SK-N-SH (cell line): ENCODE measurements at places on chromosomes 7 and 10. TPM values are rescaled to one million over a fixed set of nuclear protein-coding genes. Genes with fewer than 3 reads are reported as not detected.
A peak's percentile ranks its signal among the peaks of the same experiment; 100 is the strongest.

The MEOX2 gene
- polyA plus RNA-seq: not detected in 2 replicates

The CALD1 gene
- 299 and 303 TPM in 2 replicates for polyA plus RNA-seq

The AQP1 gene
- polyA plus RNA-seq: 1.7 and 2.4 TPM in 2 replicates

DNA sequence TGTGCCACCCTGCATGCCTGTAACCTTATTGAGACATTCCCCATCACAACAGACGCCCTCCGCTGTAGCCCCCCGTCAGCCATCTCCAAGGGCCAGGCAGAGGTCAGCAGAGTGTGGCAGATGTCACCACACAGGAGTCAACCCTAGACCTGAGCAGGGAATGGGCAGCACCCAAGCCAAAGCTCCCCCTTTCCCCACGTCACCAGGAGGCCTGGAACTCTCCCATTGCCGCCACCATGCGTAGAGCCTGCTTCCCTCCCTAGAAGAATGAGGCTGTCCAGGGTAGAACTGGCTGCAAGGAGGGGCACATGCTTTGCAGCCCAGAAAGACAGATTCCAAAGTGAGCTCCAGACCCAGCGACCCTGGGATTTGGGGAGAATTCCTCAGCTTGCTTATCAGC, 342.9 kb downstream of the TNS3 start:
- DNase-seq: no peak

DNA sequence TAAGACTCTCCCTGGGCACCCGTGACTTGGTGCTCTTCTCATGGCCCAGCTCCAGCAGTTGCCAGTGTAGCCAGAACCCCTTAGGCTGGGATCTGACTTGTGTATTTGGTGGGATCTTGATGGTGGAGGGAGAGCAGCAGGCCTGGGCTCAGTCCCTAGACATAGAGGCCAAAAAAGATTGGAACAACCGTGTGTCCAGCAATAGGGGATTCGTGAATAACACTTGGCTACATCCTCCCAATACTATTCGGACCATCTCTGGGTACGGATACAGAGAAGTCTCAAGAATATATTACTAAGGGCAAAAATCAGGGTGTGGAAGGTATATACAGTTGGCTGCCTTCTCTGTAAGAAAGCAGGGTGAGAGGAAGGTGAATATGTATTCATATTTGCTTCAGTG, 17.2 kb downstream of the RBM20 start:
- DNase-seq: no peak

DNA sequence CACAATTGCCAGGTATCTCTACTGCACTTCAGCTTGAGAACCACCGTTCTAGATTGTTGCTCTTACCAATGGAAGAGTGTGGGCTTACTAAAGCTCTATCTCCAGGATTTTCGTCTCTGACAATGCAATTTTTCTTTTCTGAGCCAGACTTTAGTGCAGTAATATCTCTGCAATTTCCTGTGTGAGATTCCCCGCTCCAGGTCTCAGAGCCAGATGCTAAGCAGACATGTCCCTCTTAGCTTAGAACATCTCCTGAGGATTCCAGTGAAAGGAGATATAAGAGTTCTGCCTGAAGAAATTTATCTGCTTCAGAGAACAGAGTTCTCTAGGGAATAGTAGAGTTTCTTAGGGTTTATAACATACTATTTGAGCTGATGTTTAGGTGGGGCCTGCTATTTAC, 82.0 kb downstream of the SND1 start:
- DNase-seq: no peak

- no peak for DNase-seq
Measured at GRCh38 chr10:110774069-110775019, 97.4 kb upstream of the PDCD4 start.

DNA sequence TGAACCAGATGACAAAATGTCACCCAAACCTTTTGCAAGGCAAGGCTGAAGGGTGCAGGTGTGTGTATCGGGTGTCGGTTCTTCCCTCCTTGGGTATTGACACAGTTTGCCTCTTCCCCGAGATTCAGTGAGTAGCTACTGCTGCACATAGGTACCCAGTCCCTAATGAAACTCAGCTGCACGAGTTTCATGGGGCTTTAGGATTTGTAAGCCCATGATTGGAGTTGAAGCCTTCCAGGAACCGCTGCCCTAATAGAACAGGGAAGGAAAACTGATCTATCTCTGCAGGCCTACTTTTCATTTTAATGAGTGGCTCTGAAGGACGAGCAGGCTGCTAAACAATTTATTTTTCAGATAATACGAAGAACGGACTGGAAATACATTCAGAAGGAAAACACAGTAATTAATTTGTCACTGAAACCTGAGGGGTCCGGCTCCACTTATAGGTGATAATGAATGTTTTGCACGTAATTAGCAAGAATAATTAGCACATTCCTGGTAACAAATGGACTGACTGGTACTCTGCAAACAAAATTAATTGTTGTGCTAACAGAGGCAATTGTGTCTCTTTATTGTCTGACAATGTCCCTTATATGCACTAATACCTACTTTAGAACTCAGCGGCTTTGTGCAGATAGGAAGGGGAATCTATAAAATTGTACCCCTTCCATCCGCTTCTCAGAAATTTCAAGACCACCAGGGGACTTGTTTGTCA, 49.6 kb upstream of the FZD8 start:
- DNase-seq: no peak

- DNase-seq: no peak
Measured at GRCh38 chr10:122516734-122517133, 43.8 kb upstream of the DMBT1 start.

- no peak for DNase-seq
Measured at GRCh38 chr7:142739923-142740492, 9.3 kb upstream of the PRSS1 start.

DNA sequence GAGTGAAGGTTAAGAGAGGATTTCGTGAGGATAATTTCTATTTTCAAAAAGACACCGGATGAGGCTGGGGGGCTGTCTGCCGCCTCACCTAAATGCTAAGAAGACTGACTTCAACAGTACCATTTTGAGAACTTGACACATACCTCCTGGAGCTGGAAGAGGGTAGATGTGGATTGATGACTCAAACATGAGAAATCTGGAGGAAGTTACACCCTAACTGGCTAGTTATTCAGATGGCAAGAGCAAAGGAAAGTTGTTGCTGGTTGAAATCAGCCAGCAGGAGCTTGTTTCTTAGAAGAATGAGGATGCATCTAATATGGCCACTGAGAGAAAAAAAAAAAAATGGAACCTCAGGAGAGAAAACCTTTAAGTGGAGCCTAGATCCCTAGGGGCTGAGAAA, 76.2 kb upstream of the KIAA1217 start:
- DNase-seq: no peak

- DNase-seq: no peak
Measured at GRCh38 chr10:125064681-125065492, 95.5 kb downstream of the CTBP2 start.

DNA sequence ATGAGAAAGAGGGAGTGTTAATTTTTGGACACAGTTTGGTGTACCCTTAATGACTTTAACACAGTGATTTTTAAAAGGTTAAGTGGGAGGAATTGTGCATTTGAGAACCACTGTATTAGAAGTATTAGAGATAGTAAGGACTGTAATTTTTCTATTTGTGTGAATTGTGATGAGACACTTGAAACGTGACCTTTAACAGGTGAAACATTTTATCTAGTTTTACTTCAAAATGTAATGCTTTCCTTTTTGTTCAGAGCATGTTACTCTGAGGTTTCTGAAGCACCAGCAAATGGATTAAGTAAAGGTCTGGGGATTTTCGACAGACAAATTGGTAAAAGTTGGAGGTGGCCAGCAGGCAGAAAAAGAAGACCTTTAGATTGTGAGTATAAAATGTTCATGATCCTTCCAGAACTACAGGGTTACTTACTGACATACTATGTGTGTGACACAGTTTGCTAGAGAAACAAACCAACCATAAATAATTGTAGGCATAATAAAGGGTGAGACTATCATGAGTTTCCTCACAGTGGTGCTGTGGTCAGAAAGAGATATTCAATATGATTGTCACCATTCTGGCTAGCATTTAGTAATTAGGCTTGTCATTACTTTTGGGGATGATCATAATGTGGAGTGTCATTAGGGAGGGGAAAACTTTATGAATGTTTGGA, 26.1 kb downstream of the LCOR start:
- DNase-seq: no peak

GRCh38 chr7:158302274-158303070, 285.2 kb downstream of the PTPRN2 start:
- DNase-seq: no peak

DNA sequence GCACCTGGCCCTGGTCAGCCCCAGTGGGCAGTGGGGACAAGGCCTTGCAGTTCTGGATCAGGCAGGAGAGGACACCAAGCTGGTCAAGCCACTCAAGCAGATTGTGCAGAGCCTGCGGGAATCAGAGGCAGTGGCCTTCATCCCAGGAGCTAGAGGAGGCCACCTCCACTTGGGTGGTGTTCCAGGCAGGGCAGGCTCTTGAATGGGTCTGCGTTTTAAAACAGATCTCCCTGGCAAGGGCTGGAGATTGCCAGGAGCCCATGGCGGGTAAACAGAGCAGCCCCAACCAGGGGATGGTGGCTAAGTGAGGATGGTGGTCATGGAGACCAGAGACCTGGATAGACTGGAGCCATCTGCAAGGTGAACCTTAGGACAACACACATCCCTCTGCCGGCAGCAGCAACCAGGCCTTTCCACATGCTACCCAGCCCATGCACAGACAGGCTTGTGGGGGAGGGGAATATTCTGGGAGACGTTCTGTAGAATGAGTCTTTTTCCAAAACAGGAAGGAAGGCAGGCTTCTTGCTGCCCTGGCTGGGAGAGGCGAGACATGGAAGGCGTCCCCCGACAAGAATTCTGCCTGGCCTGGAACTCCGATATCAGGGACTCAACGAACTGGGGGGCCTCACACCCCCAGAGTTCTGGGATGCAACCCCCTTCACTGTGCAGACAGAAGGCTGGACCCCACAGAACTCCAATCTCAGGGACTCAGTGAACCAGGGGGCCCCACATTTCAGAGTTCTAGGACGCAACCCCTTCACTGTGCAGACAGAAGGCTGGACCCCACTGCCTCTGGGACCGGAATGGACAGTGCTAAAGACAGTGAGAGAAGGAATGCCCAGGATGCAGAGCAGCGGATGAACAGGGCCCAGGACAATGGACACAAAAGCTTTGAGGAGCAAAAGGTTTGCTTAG, 264.8 kb downstream of the PTPRN2 start:
- DNase-seq: peak; percentile 17

DNA sequence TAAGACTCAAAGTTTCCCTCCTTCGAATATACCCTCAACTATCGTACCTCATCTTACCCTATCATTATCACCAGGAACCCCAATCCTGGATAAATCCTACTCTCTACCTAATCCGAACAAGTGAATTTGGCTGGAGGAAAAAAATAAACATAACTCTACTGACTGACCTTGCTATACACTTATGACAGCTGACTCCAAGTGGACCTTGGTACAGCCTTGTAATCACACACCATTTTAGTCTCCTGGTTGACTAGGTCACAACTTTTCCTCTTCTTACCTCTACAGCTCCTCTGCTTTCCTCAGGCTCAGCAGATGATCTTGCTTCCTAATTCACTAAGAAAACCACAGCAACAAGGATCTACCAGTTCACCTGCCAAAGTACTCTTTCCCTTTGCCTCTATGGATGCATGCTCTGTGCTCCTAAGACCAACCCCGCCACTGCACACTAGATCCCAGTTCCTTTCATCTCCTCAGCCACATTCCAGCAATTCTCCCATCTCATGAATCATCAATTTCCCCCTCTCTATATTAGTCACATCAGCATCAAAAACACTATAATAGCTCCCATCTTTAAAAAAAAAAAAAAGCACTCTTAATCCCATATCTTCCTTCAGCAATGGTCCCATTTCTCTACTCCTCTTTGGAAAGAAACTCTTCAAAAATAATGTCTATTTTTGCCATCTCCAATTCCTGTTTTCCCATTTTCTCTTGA, 35.5 kb downstream of the COA1 start:
- no peak for DNase-seq

DNA sequence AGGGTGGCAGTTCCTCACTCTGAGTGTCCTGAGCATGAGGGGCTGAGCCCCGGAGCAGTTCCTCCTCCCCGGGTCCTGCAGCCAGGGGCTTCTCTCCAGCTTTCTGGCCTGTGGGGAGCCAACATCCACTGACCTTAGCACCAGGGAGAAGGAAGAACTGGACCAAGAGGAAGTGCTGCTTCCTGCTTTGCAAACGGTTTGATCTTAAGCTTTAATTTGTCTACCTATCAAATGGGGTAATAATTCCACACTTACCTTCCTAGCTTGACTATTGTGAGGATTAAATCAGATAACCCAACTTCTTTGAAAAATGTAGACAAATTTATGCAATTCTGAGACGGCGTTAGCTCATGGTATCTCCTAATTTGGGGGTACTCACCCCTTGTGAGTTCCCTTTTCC, 2.0 kb downstream of the NOBOX start:
- no peak for DNase-seq

DNA sequence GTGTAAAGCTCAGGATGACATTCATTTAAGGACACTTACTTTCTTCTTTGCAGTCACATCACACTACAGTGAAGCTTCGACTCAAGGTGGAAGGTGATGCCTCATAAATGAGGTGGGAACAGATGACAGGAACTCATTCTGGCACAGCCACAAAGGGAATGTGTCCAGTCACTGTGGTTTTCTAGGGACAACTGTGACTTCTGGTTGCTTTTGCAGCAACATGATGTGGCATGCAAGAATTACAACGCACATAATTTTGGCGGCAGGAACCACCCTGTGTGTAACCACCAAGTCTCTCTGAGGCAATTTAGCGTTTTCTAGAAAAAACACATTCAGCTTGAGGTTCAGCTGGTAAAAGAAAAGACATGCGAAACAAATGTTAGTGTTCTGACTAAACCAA, 32.0 kb upstream of the FERD3L start:
- no peak for DNase-seq

DNA sequence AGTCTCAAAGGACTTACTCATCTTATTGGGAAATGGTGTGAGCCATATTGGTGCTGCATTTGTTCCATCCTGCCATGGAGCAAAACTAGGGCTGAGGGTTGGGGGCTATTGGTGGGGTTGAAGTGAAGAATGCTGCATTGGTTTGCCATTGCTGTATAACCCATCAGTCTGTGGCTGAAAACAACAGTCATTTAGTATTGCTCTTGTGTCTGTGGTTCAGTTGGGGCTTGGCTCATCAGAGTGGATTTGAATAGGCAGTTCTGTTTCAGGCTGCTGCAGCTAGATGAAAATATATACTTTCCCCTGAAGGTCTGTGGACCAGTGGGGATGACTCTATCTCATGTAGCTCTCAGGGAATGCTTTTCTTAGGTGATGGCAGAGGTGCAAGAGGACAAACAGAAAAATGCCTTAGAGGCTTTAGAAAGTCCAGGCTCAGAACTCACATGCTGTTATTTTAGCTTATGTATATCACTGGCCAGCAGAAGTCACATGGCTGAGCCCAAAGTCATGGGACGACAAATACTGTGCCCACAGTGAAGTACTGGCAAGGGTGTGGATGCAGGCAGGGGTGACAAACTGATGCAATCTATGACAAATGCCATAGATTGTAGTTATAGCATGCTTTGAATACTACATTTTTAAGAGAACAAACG, 15.2 kb upstream of the EXOC6 start:
- DNase-seq: no peak

- peak; percentile 81 for DNase-seq
Measured at GRCh38 chr7:100435401-100436304, 644 bp downstream of the PPP1R35 start.
